Cortex of kidney (tissue), 1 donor: ENCODE measurements at places on chromosomes 16 and 17.

GRCh38 chr16:77975942-77976341, 46.4 kb upstream of the CLEC3A start:
- DNase-seq = no peak

DNA sequence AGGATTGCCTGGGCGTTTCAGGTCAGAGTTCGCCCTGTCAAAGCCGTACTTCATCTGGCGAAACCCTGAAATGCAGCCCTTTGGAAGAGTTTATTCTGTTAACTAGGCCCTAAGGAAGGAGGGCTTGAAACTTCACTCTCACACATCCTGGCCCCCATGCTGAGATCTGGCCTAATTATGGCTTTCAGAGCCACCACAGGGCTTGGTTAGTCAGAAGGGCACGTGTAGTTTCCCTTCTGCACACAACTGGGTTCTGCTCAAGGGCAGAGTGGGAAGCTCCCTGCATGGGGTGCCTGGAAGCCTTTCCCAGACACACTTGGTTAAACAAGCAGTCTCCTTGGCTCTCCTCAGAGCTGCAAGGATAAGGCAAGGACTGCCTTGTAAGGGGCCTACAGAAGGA, 397.3 kb downstream of the SHISA9 start:
- no peak for DNase-seq

- DNase-seq = no peak
These were observed 18.0 kb downstream of the FAM234A start for GRCh38 chr16:252366-253337.

DNA sequence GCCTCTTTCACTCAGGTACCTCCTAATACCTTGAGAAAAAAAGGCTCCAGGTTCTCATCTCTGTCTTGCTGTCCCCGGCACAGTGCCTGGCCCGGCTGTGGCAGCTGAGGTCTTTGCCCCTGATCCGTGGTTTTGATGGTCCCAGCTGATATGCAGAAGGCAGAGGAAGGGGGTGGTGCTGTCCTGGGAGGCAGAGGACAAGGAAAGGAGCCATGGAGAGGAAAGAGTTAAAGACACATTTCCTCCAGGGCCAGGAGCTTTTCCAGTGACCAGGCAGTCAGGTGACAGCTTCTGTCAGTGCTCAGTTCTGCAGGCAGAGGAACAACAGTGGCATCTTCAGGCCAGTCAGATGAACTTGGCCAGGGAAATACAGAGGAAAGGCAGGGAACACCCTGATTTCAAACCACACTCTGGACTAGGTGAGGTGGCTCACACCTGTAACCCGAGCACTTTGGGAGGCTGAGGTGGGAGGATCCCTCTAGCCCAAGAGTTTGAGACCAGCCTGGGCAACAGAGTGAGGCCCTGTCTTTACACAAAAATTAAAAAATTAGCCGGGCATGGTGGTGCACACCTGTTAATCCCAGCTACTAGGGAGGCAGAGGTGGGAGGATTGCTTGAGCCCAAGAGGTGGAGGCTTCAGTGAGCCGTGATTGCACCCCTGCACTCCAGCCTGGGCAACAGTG, 3.3 kb upstream of the COG1 start:
- DNase-seq = no peak

DNA sequence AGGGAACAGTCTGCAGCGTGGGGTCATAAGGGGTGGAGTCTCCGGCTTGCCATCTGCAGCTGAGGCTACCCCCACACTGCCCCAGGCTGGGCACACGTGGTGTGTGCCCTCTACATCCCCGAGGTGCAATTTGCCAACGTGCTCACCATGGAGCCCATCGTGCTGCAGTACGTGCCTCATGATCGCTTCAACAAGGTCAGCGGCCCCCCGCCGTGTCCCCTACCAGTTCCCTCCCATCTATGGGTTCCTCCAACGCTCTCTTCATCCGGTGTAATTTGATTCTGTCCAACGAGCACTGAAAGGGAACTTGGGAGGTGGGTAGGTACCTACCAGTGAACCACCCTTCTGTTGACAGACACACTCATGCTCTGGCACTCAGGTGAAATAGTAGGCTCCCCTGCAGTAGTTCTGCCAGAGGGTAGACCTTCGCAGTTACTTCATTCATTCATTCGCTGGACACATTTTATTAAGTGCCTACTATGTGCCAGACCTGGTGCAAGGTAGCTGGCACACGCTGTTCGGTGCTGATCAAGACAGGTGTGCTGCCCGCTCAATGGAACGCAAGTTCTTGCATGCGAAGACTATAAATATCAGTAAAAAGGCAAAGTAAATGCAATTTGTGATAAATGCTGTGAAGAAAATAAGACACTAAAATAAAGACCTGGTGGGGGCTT, 2.7 kb downstream of the MLLT6 start:
- DNase-seq = no peak

- no peak for DNase-seq
These were observed 997.6 kb upstream of the RBFOX1 start for GRCh38 chr16:6335072-6335471.

DNA sequence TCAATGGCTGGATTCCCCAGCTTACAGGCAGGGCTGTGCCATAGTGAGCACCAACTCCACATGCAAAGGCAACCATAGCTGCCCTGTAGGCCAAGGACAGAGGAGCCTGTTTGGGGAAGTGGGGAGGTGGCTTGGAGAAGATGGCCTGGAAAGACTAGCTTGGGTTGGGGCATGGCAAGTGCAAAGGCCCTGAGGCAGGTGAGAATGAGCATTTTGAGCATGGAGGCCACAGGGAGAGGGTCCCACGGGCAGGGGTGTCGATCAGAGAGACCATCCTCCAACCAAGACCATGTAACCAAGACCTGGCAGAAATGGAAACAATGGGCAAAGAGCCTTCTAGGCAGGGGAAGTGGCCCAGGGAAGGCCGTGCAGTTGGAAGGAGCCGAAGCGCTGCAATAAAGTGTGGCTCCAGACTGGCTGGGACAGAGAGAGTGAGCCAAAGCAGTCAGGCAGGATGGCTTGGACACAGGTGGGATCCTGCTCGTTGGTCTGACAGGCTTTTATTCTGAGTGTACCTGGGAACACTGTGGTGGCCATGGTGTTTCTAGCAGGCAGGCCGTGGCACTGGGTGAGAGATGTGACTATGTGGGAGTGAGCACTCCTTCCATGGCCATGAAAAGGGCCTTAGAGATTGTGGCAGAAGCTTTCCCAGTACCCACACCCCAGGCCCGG, 24.8 kb upstream of the MPRIP start:
- no peak for DNase-seq

- DNase-seq = no peak
These were observed 37.1 kb downstream of the SPACA3 start for GRCh38 chr17:33028778-33029177.

GRCh38 chr17:80377798-80378197, 37.2 kb upstream of the ENDOV start:
- no peak for DNase-seq

GRCh38 chr16:56793492-56793891, 63.6 kb downstream of the NUP93 start:
- DNase-seq = no peak

GRCh38 chr17:21174713-21175112, 39.2 kb downstream of the TMEM11 start:
- DNase-seq = no peak

GRCh38 chr17:75267411-75268232, 3.4 kb downstream of the MIF4GD start:
- DNase-seq = no peak

DNA sequence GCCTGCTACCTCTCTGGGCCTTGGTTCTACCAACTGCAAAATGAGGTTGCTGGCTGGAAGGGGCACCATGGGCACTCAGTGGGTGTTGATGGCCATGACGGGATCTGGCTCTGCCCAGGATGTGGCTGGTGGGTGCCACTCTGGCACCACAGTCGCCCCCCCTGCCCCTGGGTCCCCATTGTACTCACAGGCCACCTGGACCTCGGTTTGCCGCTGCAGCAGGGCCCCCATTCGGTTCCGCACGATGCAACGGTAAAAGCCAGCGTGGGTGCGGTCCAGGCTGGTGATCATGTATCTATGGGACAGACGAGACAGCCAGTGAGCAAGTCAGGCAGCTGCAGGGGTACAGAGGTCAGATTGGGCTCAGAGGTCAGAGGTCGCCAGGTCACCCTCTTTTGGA, 160.1 kb upstream of the CDC42EP4 start:
- DNase-seq = no peak

DNA sequence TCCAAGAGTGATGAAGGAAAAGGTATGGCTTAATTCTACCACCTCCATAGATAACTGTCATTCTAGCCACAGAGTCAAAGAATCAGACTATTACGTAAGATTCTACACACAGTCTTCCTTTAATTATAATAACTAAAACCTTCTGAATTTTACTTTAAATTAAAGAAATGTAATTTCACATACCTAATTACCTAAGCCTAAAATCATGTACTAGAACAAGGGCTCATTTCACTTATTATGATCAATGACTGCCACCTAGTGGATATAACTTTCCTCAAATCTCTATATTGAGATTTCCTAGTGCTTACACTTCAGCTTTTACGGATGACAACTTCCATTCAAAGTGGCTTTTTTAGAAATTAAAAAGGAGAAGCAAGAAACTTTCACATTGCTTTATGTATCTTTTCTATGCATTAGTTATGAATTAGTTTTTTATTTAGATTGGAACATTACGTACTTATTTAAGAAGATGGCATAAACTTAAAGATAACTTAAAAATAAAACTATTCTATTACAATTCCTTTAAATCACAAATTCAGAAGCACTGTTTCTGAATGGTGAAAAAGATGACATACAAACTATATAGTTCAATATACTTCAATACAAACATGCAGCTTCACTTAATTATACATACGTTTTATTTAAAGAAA, 18.2 kb upstream of the ABCA10 start:
- DNase-seq = no peak
